Keratinocyte (primary cell): ENCODE measurements at places on chromosomes 11 and 22. TPM values are rescaled to one million over a fixed set of nuclear protein-coding genes. Genes with fewer than 3 reads are reported as not detected.

DNA sequence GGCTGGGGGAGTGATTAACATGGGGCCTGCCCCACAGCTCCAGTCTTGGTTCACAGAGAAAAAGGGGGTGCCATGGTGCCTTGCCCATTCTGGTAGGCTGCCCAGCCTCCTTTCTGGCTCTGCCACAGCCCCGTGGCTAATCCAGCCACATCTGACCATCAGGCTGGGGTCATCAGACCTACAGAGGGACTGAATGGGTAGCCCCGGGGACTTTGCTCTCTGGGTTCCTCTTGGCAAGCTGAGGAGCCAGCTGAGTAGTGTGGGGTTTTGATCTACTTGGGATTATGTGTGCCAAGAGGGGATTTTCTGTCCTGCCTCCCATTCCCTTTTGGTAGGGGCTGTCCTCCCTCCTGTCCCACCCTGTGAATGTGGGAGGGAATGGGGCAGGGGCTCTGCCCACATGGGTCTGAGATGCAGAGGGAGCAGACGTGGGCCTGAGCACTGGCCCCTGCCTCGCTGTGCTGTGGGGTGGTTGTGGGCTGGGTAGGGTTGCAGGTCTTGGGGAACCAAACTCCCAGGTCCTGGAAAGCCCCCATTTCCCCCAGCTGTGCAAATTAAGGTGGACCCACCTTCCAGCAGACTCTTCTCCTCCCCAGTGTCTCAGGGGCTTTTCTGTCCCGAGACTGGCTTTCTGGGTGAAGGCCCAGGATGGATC is 32.0 kb downstream of the CD82 start:
- no peak for DNase-seq

DNA sequence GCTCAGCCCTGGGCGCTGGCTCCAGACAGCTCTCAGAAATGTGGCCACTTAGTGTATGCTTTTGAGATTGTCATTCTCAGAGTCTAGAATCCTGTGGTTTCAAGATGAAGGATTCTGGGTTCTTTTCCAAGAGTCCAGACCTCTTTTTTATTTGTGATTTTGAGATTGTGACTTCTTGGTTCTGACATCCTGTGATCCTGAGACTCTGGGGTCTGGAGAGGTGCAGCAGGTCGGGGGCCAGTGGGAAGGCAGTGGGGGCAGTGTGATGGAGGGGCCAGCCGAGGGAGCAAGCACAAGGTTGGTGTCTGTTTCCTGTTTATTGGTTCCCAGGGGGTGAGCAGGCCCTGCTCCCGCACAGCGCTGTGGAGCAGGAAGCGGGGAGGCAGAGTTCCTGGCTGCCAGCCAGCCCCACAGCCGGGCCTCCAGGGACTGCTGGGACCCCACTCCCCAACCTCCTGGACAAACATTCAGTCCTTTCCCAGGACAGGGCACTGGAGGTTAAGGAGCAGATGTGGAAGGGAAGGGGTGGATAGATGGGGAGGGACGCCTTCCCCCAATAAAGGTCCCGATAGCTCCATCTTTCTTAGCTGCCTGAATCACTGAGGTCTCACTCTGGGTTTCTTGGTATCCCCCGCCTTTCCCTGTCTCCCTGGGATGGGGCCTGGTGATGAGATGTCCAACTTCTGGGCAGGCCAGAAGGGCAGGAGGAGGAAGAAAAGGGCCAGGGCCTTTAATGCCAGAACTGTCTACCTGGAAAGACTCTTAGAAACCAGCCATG is 13.7 kb downstream of the ARHGEF17 start:
- no peak for DNase-seq

DNA sequence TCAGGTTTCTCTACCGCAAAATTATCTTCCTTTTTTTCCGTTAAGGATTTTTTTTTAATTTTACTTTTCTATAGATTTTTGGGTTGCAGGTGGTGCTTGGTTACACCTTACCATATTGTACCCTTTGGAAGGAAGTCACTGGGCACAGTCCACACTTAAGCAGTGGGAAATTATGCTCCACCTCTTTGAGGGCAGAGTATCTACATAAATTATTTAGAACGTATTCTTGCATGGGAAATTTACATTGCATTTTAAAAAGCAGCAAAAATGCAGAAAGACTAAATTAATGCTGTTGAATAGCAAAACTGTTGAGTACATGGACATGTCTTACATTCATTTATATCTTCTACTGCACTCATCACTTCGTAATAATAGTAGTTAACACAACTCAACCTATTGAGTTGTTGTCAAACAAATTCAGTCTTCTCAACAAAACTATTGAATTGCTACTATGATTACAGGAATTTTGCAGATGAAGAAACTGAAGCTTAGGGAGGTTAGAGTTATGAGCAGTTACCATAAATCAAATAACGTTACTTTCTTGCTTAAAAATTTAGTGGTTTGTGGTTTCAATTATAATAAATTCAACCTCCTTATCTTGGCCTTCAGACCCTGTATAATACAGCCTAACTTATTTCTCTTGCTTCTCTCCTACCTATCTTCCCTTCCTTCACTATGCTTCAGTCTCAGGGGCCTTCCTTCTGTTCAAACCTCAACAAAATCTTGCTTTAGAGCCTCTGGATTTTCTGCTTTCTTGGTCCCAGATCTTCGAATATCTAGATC is 97.4 kb upstream of the ARHGAP20 start:
- no peak for DNase-seq

DNA sequence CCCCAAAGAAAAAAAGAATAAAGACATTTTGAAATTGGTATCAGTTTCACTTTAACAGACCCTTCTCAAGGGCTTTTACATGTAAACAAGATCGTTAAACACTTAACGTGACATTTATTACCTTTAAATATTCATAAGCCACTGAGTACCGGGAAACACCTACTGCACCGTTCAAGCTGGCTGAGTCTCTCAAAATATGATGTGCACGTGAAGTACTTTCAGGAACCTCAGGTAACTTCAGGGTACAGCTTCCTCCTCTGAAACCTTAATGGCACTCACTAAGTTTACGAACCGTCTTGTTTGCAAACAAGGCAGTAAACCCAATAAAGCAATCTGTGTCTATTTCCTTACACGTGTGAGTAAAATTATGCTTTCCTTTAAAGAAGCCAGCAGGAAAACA is 105.5 kb upstream of the TENM4 start:
- no peak for DNase-seq

GRCh38 chr22:22835771-22836291 is 51.8 kb upstream of the IGLL5 start:
- no peak for DNase-seq

DNA sequence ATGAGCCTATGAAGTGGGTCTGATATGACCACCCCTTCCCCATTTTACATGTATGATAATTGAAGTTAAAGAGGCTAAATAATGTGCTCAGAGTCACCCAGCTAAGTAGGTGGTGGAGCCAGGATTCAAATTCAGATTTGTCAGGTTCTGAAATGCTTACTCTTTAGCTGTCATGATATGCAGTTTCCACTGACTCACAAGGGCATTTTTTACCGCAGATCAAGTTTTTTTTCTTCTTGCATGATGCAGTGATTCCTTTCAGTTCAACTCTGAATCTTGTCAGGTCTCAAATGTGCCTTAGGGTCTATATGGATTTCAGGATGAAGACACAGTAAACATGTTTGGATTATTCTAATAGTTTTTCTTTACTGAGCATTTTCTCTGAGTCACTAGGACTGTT is 12.6 kb upstream of the TRIM44 start:
- peak; percentile 40 for DNase-seq

GRCh38 chr11:22432291-22433093 is 94.3 kb downstream of the SLC17A6 start:
- DNase-seq = no peak

- no peak for DNase-seq
Measured at GRCh38 chr11:78224906-78225420, 36.2 kb downstream of the USP35 start.

DNA sequence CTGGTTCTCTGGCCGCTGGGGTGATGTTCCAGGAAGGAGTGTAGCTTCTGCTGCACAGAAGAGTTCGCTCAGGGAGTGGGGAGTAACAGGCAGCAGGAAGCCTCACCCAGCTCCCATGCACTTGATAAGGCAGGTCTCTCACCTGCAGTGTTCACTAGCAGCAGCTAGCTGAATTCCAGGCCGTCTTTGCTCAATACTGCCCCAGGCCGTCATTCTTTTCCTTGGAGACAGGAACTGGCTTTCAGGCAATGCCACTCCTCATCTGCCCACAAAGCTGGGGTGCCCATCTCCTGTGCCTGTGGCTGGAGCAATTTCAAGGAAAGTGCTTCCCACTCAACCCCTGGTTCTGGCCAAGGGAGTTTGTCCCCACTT is 66.1 kb downstream of the ARHGAP42 start:
- peak; percentile 28 for DNase-seq

- DNase-seq = no peak
Measured at GRCh38 chr22:49255154-49255553, 572.5 kb downstream of the BRD1 start.

GRCh38 chr11:19121646-19122045 is 4.7 kb downstream of the ZDHHC13 start:
- no peak for DNase-seq

GRCh38 chr22:42056757-42057511 is 13.7 kb downstream of the NAGA start:
- no peak for DNase-seq

DNA sequence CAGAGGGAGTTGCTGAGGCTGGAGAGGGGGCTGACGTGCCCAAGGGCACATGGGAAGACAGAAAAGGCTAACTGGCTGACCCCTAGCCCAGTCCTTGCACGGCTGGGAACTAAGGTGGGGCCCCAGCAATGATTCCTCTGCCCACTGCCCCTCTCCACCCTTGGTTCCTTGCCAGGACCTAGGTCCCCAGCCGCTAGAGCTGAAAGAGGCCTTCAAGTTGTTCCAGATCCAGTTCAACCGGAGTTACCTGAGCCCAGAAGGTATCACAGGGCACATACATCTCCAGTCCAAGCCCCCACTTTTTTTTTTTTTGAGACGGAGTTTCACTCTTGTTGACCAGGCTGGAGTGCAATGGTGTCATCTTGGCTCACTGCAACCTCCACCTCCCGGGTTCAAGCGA is 390 bp downstream of the CTSW start:
- no peak for DNase-seq

GRCh38 chr11:75771646-75772410 is 3.2 kb downstream of the DGAT2 start:
- DNase-seq = no peak

DNA sequence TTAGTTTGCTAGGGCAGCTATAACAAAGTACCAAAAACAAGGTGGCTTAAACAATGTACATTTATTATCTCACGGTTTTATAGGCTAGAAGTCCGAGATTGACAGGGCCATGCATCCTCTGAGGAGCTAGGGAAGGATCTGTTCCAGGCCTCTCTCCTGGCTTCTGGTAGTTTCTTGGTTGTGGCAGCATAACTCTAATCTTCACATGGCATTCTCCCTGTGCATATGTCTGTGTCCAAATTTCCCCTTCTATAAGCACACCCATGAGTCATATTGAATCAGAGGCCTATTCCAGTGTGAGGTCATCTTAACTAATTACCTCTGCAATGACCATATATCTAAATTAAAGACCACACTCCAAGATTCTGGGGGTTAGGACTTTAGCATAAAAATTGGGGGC is 31.3 kb upstream of the MMP13 start:
- DNase-seq = no peak

DNA sequence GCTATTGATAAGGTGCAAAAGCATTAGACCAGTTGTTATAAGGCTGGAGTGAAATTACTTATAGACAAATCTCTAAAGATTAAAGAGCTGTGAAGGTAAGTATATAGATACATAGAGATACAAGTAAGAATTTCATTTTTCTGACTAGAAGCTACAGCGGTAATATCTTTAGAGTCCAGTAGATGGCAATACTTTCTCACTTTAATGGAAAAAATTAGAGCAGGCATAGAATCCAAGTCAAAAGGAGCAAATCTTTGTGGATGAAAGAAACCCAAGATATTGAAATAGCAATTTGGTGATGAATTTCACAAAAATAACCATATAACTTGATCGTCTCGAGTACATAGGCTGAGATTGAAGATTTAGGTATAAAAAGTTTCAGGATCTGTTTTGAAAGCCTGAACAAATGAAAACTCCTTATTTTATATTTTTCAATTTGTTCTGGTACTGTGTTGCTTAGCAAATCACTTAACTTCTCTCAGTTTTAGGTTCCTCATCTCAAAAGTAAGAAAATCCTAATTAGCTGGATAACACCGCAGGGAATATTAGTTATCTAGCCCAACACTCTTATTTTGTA is 81.9 kb downstream of the UVRAG start:
- DNase-seq = no peak

DNA sequence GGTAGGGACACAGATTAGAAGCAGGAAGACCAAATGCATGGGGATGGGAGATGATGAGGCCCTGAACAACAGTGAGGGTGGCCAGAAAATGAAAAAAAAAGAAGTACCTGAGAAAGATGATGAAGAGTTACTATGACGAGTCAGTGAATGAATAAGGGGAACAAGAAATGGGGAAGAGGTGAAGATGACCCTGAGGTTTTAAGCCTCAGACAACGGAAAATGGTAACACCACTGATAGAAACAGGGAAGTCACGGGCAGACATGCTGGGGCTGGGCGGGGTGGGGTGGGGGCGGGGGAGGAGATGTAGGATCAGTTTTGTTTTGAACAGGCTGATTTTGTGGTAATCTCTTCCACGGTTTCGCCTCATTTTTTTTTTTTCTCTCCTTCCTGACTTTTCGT is 205.1 kb upstream of the CADM1 start:
- no peak for DNase-seq

DNA sequence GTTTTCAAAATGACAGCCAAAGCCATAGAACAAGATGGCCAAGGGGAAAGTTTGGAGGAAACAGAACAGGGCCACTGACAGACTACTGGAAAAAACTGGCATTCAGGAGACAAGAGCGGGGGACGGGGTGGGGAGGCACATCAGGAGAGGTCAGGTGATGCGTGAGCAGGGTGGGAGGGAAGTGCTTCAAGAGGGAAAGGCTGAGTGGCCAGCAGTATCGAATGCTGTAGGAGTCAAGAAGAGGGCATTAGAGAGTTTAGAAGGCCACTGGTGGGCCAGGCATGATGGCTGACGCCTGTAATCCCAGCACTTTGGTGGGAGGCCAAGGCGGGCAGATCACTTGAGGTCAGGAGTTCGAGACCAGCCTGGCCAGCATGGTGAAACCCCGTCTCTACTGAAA is 8.2 kb downstream of the GTPBP1 start:
- DNase-seq = no peak

- no peak for DNase-seq
Measured at GRCh38 chr11:64862987-64863390, 15.4 kb downstream of the EHD1 start.

GRCh38 chr11:61747192-61747966 is 5.1 kb upstream of the MYRF start:
- DNase-seq = no peak

DNA sequence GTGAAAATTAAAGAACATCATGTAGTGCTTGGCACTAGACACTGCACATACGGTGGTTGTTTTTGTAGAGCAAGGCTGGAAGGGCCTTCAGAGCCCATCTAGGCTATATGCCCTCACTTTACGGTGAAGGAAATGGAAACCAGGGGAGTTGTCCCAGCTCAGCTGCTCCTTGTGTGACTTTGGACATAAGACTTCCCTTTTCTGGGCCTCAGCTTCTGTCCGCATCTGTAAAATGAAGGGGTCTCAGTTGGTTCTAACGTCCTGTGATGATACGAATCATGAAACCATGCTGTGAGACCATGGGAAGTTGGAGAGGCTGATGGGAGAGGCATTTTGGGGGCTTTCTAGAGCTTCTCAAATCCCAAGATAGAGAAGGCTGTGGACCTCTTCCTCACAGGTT is 4.7 kb downstream of the KCNE3 start:
- no peak for DNase-seq

PANX2 gene
- 0.22 to 0.68 TPM (median 0.32 TPM) in 3 replicates for polyA plus RNA-seq

DPAGT1 gene
- polyA plus RNA-seq = 59.7 to 75.4 TPM (median 60.4 TPM) in 3 replicates

CNTN5 gene
- not detected in 3 replicates for polyA plus RNA-seq

IGLL1 gene
- not detected in 3 replicates for polyA plus RNA-seq

VPREB1 gene
- polyA plus RNA-seq = not detected in 3 replicates

FOLH1 gene
- 0.42 to 1.0 TPM (median 0.86 TPM) in 3 replicates for polyA plus RNA-seq

TIMP3 gene
- polyA plus RNA-seq = 26.2 to 48.0 TPM (median 34.3 TPM) in 3 replicates

NLRP14 gene
- 0.03 TPM in 2 of 3 replicates, not detected in the other for polyA plus RNA-seq

ANO1 gene
- polyA plus RNA-seq = 9.1 to 158 TPM (median 45.2 TPM) in 3 replicates

LRRC4C gene
- not detected in 3 replicates for polyA plus RNA-seq
